HT-29 (cell line): ENCODE measurements at places on chromosomes 2 and 18. TPM values are rescaled to one million over a fixed set of nuclear protein-coding genes. Genes with fewer than 3 reads are reported as not detected.

AGXT gene
- total RNA-seq = 1.6 and 3.0 TPM in 2 replicates

LRRTM1 gene
- not detected in 2 replicates for total RNA-seq

SEMA4F gene
- total RNA-seq = 0.76 and 2.5 TPM in 2 replicates

MOGAT1 gene
- not detected in 2 replicates for total RNA-seq

NEU4 gene
- 0.31 and 1.1 TPM in 2 replicates for total RNA-seq

UNC80 gene
- not detected in 2 replicates for total RNA-seq

- no peak for DNase-seq
Observed at GRCh38 chr2:33153008-33153407, 206.3 kb downstream of the LTBP1 start.

- DNase-seq = no peak
Observed at GRCh38 chr2:100064165-100064564, 78.2 kb downstream of the AFF3 start.

DNA sequence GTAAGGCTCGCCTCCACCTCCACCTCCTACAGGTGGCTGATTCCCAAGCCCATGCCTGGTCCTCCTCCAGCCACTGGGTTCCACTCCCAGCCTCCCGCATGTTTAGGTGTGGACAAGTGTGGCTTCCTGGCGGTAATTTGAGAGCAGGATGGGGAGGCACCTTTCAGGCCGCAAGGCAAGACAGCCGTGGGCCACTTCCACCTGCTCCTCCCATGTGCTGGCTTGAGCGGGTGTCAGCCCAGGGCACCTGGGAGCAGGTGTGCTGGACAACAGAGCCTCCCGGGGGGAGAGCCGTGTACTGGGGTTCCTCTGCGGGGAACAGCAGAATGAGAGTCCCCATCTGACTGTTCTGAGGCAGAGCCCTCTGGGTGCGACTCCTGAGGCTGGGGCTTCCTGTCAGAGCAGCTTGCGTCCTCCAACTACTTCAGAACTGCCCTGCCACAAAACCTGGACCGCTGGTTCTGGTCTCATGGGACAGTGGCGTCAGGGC is 83.9 kb downstream of the TPO start:
- no peak for DNase-seq

DNA sequence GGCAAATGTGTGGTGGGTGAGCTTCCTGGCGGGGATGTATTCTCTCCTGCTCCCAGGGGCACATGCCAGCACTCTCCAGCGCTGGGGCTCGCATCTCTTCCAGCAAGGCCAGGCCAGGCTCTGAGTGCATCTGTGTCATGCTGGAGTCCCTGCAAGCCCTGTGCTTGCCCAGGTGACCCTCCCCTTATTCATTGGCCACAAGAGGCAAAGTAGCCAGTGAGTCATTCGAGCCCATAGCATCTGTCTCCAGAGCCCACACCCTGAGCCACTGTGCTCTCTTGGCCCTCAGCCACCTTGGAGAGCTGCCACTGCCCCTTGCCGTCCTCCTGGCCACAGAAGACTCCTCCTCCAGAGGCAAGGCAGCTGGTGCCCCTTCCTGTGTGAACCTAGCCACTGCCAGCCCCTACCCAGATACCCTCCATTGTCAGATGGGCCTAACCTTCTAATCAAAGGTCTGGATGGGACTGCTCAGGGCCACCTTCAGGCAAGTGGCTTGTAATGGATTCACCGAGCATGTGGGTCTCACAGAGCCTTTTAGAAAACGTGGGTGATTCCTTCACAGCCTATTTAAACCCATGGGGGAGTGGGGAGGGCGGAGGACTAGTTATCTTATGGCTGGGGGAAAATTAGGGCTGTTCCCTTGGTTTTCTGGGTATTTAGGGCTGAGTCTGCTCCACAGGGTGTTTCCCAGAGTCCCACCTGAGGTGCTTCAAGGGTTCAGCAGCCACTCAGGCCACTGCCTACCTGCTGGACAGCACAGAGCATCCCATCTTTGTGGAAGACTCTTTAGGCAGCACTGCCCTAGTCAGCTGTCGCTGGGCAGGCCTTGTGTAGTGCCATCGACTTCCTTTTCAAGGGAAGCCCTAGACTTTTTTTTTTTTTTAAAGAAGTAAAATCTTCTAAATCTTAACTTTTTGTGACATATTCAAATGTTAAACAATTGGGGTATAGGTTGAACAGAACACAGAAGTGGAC is 137.4 kb downstream of the ACOXL start:
- peak; percentile 5 for DNase-seq

DNA sequence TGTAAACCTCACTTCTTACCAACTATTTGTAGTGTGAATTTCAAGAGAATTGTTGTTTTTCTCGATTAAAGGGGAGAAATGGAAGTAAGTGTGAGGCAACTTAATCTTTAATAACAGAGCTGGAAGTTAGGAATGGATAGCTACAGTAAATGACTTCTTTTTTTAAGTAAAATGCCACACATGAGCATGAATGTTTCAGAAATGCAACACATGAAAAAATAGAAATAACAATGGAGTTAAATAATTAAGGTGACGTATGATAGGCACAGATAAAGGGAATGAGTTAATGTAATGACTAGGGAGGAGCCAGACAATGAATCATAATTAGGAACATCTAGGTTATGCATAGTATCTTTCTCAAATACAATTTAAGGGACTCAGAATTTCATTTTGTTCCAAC is 3.4 kb downstream of the REL start:
- peak; percentile 44 for DNase-seq

- DNase-seq = peak; percentile 30
Observed at GRCh38 chr18:75209951-75210258, 692 bp upstream of the TSHZ1 start.

- DNase-seq = no peak
Observed at GRCh38 chr2:27955384-27956161, 65.0 kb downstream of the BABAM2 start.

- DNase-seq = no peak
Observed at GRCh38 chr2:223947711-223948205, 2.6 kb upstream of the WDFY1 start.

- no peak for DNase-seq
Observed at GRCh38 chr2:28052691-28053090, 162.2 kb downstream of the BABAM2 start.

GRCh38 chr18:47492691-47493090 is 241.2 kb upstream of the SKOR2 start:
- DNase-seq = no peak

- no peak for DNase-seq
Observed at GRCh38 chr18:60754413-60755009, 381.9 kb upstream of the MC4R start.

- peak; percentile 75 for DNase-seq
Observed at GRCh38 chr2:71277536-71278103, 50.7 kb upstream of the PAIP2B start.
